Naive thymus-derived CD8-positive, alpha-beta T cell (primary cell): ENCODE measurements at places on chromosomes 5 and 9. TPM values are rescaled to one million over a fixed set of nuclear protein-coding genes. Genes with fewer than 3 reads are reported as not detected.
A peak's percentile ranks its signal among the peaks of the same experiment; 100 is the strongest.

FBN2 gene
- total RNA-seq = 0.05 TPM

TMED7 gene
- total RNA-seq = 41.0 TPM

- peak overlapping the region; percentile 73 for H3K27ac ChIP-seq
- no peak for DNase-seq
- no peaks in the 10 kb centered on the region for H3K27me3 ChIP-seq
- H3K4me1 ChIP-seq = peaks cover 15% of the 10 kb centered on the region
- peaks cover 100% of the 10 kb centered on the region for H3K36me3 ChIP-seq
- no peak overlapping the region for H3K4me3 ChIP-seq
These were observed 69.9 kb downstream of the CYFIP2 start for GRCh38 chr5:157335534-157336422.

GRCh38 chr9:117957267-117957666 is 253.1 kb downstream of the TLR4 start:
- no peaks in the 10 kb centered on the region for H3K36me3 ChIP-seq
- no peaks in the 10 kb centered on the region for H3K4me1 ChIP-seq

GRCh38 chr5:41878173-41878572 is 7.9 kb upstream of the OXCT1 start:
- H3K4me1 ChIP-seq = no peaks in the 10 kb centered on the region
- peaks cover 2% of the 10 kb centered on the region for H3K36me3 ChIP-seq
- DNase-seq = no peak
- H3K4me3 ChIP-seq = no peak overlapping the region
- H3K27ac ChIP-seq = no peak overlapping the region

DNA sequence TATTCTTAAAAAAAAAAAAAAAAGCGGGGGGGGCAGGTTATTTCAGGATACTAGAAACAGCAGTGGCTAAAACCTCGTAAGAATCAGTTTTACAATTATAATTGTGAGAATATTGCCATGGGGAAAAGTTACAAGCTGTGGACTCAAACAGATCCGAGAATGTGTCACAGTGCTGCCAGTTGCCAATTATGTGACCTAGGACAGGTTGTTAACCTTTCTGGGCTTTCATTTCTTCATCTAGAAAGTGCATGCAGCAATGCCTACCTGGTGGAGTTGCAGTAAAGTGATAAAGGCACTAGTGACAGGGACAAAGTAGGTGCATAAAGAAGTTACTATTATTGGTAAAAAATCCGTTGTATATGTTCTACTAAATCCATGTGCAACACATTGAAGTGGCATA is 75.8 kb downstream of the CDH6 start:
- no peak for DNase-seq
- no peaks in the 10 kb centered on the region for H3K27me3 ChIP-seq
- H3K36me3 ChIP-seq = no peaks in the 10 kb centered on the region
- no peak overlapping the region for H3K27ac ChIP-seq

GRCh38 chr5:111227801-111228200 is 3.6 kb downstream of the CAMK4 start:
- H3K4me1 ChIP-seq = peaks cover 34% of the 10 kb centered on the region
- peaks cover 11% of the 10 kb centered on the region for H3K36me3 ChIP-seq
- no peaks in the 10 kb centered on the region for H3K27me3 ChIP-seq
- DNase-seq = peak; percentile 35
- H3K4me3 ChIP-seq = peak overlapping the region; percentile 95
